ENCODE measurements at places on chromosomes 2 and 18. TPM values are rescaled to one million over a fixed set of nuclear protein-coding genes. Genes with fewer than 3 reads are reported as not detected.

Gene GCKR
- 8.5 TPM for total RNA-seq

Gene ARHGAP25
- total RNA-seq: 0.10 TPM

Gene SP140
- total RNA-seq: 0.52 TPM

Gene RTP5
- not detected for total RNA-seq

Gene AFF3
- 3.4 TPM for total RNA-seq

Gene RESP18
- total RNA-seq: not detected

Gene TLX2
- total RNA-seq: not detected

Gene TUBA4B
- not detected for total RNA-seq

Gene GKN2
- total RNA-seq: not detected

Gene COLEC12
- 21.1 TPM for total RNA-seq

Gene GYPC
- 39.3 TPM for total RNA-seq

Gene PLEKHH2
- total RNA-seq: 8.9 TPM

Gene RPRD1A
- total RNA-seq: 51.1 TPM

Data from smooth muscle cell of the pulmonary artery (primary cell).